ENCODE measurements at places on chromosomes 6 and 20.

GRCh38 chr6:116465246-116465645 is 4.1 kb downstream of the CALHM6 start:
- DNase-seq = no peak

- no peak for DNase-seq
Measured at GRCh38 chr6:49564552-49564951, 14.1 kb downstream of the C6orf141 start.

- DNase-seq = no peak
Measured at GRCh38 chr20:59010995-59011873, 4.2 kb upstream of the CTSZ start.

- no peak for DNase-seq
Measured at GRCh38 chr6:80610846-80611245, 504.4 kb downstream of the BCKDHB start.

DNA sequence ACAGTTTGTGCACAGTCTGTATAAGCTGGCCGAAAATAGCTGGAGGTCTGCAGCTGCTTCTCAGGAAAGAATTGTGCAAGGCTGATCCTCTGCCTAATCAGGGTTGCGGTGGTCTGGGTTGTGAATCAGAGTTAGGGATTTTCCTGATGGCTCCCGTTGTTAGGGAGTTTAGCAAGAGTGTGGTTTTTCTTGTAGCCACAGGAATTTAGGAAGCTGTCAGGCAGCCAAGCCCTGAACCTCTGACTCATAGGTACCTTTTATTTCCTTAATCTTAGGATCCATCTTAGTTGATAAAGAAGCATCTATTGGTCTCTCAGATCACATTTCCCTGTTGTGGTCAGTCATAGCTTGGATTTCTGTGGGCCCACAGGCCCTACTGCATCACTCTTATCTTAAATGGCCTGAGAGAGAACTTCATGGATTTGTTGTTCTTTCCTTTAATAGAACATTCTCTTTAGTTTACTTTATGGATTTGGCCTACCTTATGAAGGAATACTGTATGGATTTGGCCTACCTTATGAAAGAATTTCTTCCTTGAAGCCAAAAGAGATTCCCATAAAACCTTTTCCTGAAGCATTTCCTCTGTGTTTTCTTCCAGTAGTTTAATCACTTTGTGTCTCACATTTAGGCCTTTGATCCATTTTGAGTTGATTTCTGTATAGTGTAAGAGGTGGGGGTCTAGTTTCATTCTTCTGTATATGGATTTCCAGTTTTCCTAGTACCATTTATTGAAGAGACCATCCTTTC is 10.3 kb downstream of the KIF25 start:
- DNase-seq = no peak

DNA sequence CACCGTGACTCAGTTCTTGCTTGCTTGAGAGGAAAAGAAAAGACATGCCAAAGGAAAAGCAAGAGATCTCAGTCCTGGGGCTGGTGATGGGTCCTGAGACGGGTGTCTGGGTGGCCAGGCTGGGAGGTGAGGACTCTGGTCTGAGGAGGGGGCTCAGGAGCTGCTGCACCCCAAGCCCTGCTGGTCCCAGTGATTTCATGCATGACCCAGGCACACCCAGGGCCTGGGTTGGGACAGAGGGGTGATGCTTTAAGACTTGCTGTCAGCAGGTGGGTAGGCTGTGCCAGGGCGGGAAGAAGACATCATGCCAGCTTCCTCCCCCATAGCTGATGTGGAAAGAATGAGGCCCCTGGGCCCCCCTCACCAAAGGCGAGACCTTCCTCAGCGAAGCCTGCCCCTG is 65.1 kb upstream of the PMEPA1 start:
- DNase-seq = no peak
